Glutamatergic neuron (in vitro differentiated cells): ENCODE measurements at places on chromosomes 4 and X. TPM values are rescaled to one million over a fixed set of nuclear protein-coding genes. Genes with fewer than 3 reads are reported as not detected.

ARX gene
- total RNA-seq, result 0.98 TPM

USP17L25 gene
- total RNA-seq, result not detected

PKD2 gene
- total RNA-seq, result 20.7 TPM

GPR82 gene
- not detected for total RNA-seq

LEF1 gene
- 0.98 TPM for total RNA-seq

GPR34 gene
- total RNA-seq, result not detected

GLOD5 gene
- total RNA-seq, result not detected

HSD17B13 gene
- 0.25 TPM for total RNA-seq

GRCh38 chr4:168551211-168551610 is 54.4 kb downstream of the PALLD start:
- DNase-seq, result no peak
- no peaks in the 10 kb centered on the region for H3K36me3 ChIP-seq
- no peaks in the 10 kb centered on the region for H3K27me3 ChIP-seq
- H3K27ac ChIP-seq, result no peak overlapping the region

GRCh38 chr4:132818091-132818490 is 331.0 kb upstream of the PCDH10 start:
- H3K36me3 ChIP-seq, result no peaks in the 10 kb centered on the region
- H3K4me3 ChIP-seq, result no peak overlapping the region
- DNase-seq, result peak; percentile 18
- H3K27ac ChIP-seq, result no peak overlapping the region
- H3K27me3 ChIP-seq, result no peaks in the 10 kb centered on the region

GRCh38 chr4:80407246-80407645 is 71.7 kb downstream of the CFAP299 start:
- no peaks in the 10 kb centered on the region for H3K27me3 ChIP-seq
- no peak overlapping the region for H3K27ac ChIP-seq
- H3K4me3 ChIP-seq, result no peak overlapping the region
- H3K4me1 ChIP-seq, result no peaks in the 10 kb centered on the region
- peaks cover 3% of the 10 kb centered on the region for H3K36me3 ChIP-seq

- no peaks in the 10 kb centered on the region for H3K27me3 ChIP-seq
- no peaks in the 10 kb centered on the region for H3K36me3 ChIP-seq
- H3K4me3 ChIP-seq, result no peak overlapping the region
- no peaks in the 10 kb centered on the region for H3K4me1 ChIP-seq
- H3K27ac ChIP-seq, result no peak overlapping the region
Measured at GRCh38 chrX:120671963-120672362, 42.1 kb upstream of the C1GALT1C1 start.

- no peaks in the 10 kb centered on the region for H3K4me1 ChIP-seq
- no peak overlapping the region for H3K27ac ChIP-seq
- no peak overlapping the region for H3K4me3 ChIP-seq
- no peak for DNase-seq
- H3K36me3 ChIP-seq, result no peaks in the 10 kb centered on the region
- peaks cover 38% of the 10 kb centered on the region for H3K27me3 ChIP-seq
Measured at GRCh38 chr4:13537832-13538177, 6.5 kb downstream of the NKX3-2 start.

- H3K27me3 ChIP-seq, result no peaks in the 10 kb centered on the region
- no peaks in the 10 kb centered on the region for H3K4me1 ChIP-seq
- no peak overlapping the region for H3K4me3 ChIP-seq
Measured at GRCh38 chr4:11720292-11720691, 291.6 kb upstream of the HS3ST1 start.

- peaks cover 2% of the 10 kb centered on the region for H3K4me1 ChIP-seq
- H3K27ac ChIP-seq, result no peak overlapping the region
- no peak overlapping the region for H3K4me3 ChIP-seq
- H3K27me3 ChIP-seq, result peaks cover 2% of the 10 kb centered on the region
- no peaks in the 10 kb centered on the region for H3K36me3 ChIP-seq
- DNase-seq, result no peak
Measured at GRCh38 chr4:20615486-20616260, 84.6 kb upstream of the PACRGL start.

GRCh38 chr4:6719611-6720179 is 3.7 kb downstream of the BLOC1S4 start:
- H3K36me3 ChIP-seq, result no peaks in the 10 kb centered on the region
- H3K4me3 ChIP-seq, result no peak overlapping the region
- H3K27ac ChIP-seq, result no peak overlapping the region
- H3K4me1 ChIP-seq, result peaks cover 17% of the 10 kb centered on the region

- no peak overlapping the region for H3K27ac ChIP-seq
- H3K4me3 ChIP-seq, result no peak overlapping the region
- no peaks in the 10 kb centered on the region for H3K27me3 ChIP-seq
- no peaks in the 10 kb centered on the region for H3K36me3 ChIP-seq
- no peak for DNase-seq
Measured at GRCh38 chr4:151725087-151725486, 35.7 kb downstream of the GATB start.

GRCh38 chrX:123049071-123049625 is 134.9 kb upstream of the GRIA3 start:
- no peak for DNase-seq
- H3K27ac ChIP-seq, result no peak overlapping the region
- no peaks in the 10 kb centered on the region for H3K4me1 ChIP-seq
- peaks cover 2% of the 10 kb centered on the region for H3K27me3 ChIP-seq
